Naive thymus-derived CD4-positive, alpha-beta T cell (primary cell): ENCODE measurements at places on chromosomes 6 and 20. TPM values are rescaled to one million over a fixed set of nuclear protein-coding genes. Genes with fewer than 3 reads are reported as not detected.

ARMC12 gene
- 1.5 TPM in 2 replicates for total RNA-seq

TNFRSF6B gene
- not detected in 2 replicates for total RNA-seq

ADGRB3 gene
- total RNA-seq, result not detected

AIF1 gene
- total RNA-seq, result 71.0 TPM

HCRTR2 gene
- not detected for total RNA-seq

HMGCLL1 gene
- total RNA-seq, result not detected

OR2B6 gene
- total RNA-seq, result not detected

VSX1 gene
- not detected for total RNA-seq

FAM83C gene
- total RNA-seq, result not detected

HDGFL1 gene
- not detected for total RNA-seq

DNA sequence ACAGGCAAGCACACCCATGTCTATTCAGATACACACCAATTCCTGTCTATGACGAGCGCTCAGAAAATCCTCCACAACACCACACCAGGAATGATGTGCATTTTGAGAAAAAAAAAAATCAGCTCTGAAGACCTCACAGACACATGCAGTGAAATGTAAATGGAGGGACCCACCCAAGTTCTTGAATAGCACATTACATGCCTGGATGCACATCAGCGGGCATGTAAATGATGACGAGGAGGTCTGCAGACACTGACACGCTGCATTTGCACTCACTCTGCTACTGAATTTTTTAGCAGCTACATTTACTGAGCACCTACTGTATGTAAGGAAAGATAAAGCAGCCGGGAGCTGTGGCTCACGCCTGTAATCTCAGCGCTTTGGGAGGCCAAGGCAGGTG, 14.7 kb downstream of the NRSN2 start:
- DNase-seq, result no peak

DNA sequence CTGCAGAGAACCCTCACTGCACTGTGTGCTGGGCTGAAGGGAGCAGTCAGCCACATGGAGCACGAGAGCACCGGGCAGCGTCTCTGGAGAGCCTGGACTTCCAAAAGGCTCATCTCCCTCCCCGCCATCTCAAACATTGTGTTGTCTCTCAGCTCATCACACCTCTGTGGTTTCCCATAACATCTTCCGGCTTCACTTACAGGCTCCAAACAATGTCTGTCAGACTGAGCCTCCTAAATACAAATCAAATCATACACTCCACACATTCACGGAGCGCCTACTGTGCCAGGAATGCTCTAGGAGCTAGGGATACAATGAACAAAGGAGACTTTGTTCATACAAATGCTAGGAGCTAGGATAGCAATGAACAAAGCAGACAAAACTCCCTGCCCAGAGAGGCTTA, 398.0 kb downstream of the RNGTT start:
- DNase-seq, result no peak

- DNase-seq, result no peak
These were observed 22.7 kb upstream of the ZNF184 start for GRCh38 chr6:27495386-27496135.

GRCh38 chr6:72522735-72523141, 99.1 kb upstream of the KCNQ5 start:
- DNase-seq, result peak; percentile 54

DNA sequence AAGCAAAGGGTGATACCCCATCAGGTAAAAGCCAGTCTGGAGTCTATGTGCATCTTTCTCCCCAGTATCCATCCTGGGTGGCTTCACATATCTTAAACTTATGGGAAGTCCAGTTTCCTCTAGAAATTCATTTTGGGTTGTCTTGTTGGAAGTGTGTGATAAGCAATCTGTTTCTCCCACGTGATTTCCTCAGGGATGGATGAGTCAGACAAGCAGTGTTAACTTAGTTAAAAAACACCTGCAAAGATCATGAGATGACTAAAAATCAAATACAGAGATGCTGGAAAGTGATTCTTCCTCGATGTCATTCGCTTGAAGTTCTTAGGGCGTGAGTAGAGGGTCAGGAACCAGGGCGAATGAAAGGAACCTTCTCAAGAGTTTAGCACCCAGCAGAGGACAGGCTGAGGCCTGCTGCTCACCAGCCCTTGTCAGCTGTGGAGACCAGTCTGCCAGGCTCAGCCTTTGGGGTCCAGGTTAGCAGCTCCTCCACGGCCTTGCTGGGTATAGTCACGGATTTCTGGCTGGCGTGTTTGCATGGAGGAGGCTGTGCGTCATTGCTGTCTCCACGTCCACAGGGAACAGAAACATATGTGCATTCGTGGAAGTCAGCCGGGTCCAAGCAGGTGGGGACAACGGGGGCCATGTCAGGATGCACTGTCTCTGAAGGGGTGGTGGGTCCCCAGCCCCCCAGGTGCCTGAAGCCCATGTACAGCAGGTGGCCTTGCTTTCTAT, 2.8 kb upstream of the PNPLA1 start:
- no peak for DNase-seq

GRCh38 chr20:32972181-32973076, 31.8 kb downstream of the SUN5 start:
- DNase-seq, result peak; percentile 31

GRCh38 chr6:114707081-114707620, 364.3 kb upstream of the HS3ST5 start:
- DNase-seq, result no peak

- no peak for DNase-seq
These were observed 169.1 kb upstream of the FUT9 start for GRCh38 chr6:95846652-95847051.

- no peak for DNase-seq
These were observed 18.2 kb upstream of the PCMTD2 start for GRCh38 chr20:64237316-64237715.

DNA sequence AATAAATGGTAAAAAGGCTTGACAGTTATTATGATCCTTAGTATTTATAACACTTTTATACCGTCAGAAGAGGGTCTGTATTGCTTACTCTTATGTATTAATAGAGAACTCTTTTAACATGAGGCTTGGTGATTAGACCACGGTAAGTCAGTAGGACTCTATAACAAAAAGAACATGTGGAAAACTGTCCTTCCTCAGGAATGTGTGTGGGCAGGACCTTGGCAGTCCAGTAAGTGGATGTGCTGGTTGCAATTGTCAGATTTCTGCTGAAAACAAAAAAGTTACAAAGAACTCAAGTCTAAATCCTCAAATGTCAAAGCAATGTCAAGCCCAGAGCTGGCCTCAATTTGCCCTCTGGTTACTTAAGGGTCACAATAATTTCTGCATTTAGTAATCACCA, 81.1 kb downstream of the PLCG1 start:
- no peak for DNase-seq

GRCh38 chr20:5550733-5551529, 199.3 kb upstream of the SHLD1 start:
- no peak for DNase-seq

DNA sequence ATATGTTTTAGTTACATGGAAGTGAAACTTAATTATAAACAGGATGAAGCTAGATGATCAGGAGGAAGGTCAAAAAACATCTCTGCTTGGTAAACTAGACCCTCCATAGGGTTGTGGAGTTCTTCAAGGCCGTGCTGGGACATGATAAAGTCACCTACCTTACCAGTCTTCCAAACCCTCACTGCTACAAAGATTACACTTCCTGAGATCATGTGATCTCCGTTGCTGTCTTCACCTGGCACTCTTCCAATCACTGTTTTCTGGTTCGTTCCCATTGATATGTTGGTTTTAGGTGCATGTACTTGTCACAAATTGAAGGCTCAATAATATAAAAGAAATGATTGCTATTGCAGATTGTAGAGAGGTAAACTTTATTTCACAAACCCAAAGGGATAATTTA, 161.5 kb upstream of the MAN1A1 start:
- DNase-seq, result no peak

GRCh38 chr20:38293491-38294065, 10.4 kb upstream of the BPI start:
- no peak for DNase-seq

DNA sequence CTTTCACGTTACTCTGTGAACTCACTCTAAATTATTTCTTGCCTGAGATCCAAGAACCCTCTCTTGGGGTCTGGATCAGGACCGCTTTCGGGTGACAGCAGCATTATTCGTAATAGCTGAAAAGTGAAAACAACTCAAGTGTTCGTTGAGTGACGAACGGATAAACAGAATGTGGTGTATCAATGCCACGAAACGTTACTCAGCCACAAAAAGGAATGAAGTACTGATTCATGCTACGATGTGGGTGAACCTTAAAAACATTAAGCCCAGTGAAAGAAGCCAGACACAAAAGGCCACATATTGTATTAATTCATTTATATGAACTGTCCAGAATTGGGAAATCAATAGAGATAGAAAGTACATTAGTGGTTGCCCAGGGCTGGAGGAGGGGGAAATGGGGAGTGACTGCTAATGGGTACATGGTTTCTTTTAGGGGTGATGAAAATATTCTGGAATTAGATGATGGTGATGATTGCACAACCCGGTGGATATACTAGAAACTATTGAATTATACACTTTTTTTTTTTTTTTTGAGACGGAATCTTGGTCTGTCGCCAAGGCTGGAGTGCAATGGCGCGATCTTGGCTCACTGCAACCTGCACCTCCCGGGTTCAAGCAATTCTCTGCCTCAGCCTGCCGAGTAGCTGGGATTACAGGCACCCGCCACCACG, 8.4 kb downstream of the PTGIS start:
- DNase-seq, result no peak

- DNase-seq, result no peak
These were observed 171.3 kb downstream of the ISM1 start for GRCh38 chr20:13392391-13392790.

- DNase-seq, result no peak
These were observed 4.4 kb upstream of the HLA-DMB start for GRCh38 chr6:32945108-32945760.

- no peak for DNase-seq
These were observed 29.1 kb downstream of the AGPAT4 start for GRCh38 chr6:161244725-161245124.

GRCh38 chr6:112298021-112298745, 43.8 kb upstream of the LAMA4 start:
- DNase-seq, result no peak

GRCh38 chr6:12014027-12014872, 2.1 kb downstream of the HIVEP1 start:
- no peak for DNase-seq

- DNase-seq, result no peak
These were observed 75.8 kb downstream of the PERP start for GRCh38 chr6:138031417-138031816.

DNA sequence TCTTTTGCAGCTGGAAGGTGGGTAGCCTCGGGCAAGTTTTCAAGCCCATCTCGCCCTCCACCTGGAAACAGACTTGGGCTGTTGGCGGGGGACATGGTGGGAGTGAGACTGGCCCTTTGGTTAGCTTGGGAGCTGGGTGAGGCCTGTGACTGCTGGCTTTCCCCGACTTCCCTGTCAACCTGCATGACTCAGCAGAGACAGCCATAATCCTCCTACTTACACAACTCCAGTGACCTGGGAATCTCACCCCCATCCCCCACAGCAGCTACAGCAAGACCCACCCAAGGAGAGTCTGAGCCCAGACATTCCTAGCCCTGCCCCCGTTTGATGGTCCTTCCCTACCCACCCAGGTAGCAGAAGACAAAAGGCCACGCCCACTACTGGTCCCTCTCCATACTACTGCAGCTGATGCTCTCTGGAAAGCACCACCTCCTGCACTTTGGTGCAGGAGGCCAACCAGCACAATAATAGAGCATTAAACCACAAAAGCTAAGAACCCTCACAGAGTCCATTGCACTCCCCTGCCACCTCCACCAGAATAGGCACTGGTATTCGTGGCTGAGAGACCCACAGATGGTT, 188.4 kb downstream of the TRDN start:
- DNase-seq, result no peak

- DNase-seq, result no peak
These were observed 621.2 kb upstream of the EYS start for GRCh38 chr6:66328200-66328599.

DNA sequence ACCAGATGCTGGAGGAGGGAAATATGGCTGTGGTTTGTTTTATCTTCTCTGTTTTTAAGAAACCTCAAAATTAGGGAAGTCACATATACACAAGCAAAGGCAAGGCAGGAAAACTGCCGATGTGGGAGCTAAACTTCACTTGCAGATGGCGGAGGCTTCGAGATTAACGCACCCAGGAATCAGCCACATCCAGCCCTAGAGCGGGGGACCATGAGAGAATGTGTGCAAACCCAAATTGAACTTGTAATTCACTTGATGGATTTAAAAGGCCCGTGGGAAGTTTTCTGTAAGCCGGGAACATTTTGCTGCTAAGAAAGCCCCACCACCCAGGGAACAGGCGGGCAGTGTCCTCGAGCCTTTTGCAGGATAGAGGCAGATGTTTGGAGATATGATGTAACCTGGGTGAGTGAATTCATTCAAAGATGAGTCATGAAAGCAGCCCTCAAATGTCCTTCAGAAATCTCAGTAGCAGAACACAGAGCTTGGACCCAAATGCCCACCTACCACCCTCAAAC, 39.9 kb downstream of the PREX1 start:
- no peak for DNase-seq
